ENCODE measurements at places on chromosomes 12 and 14. TPM values are rescaled to one million over a fixed set of nuclear protein-coding genes. Genes with fewer than 3 reads are reported as not detected.

DNA sequence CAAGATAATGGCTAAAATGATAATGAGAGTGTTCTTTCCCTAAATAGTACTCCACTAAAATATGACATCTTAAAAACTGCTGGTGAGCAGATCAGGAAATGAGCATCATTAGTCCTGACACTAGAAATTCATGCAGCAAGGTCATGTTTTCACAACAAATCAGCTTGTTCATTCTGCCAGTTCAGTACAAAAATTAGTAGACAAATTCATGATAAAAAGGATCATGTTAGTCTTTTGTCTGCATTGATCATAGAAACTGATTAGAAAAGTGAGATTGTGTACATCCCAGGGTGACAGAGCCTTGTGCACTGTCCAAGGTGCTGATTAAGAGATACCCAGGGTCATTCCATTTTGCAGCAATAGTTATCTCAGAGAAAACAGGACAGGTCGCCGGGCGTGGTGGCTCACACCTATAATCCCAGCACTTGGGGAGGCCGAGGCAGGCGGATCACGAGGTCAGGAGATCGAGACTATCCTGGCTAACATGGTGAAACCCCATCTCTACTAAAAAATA, 163.6 kb downstream of the RIMBP2 start:
- no peak overlapping the region for H3K4me3 ChIP-seq
- no peak overlapping the region for H3K27ac ChIP-seq
- H3K4me1 ChIP-seq, result no peaks in the 10 kb centered on the region
- peaks cover 25% of the 10 kb centered on the region for H3K27me3 ChIP-seq
- H3K36me3 ChIP-seq, result no peaks in the 10 kb centered on the region
- peak; percentile 10 for DNase-seq

DNA sequence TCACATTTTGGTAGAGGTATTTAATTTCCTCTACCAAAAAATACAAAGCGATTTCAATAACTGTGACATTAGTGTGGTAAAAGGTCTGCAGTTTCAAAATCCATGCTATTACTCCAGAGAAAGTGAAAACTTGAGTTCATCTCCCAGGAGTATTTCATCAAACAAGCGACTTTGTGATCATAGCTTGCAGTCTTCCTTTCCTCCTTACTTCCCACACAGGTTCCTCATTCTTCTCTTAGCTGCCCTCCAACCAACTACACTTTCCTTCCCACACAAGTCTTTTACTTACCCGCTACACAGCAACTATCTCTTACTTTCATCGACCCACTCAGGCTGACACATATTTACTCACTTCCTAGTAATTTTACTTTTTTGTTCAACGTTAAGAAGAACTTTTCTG, 413.4 kb upstream of the USP15 start:
- H3K4me1 ChIP-seq, result no peaks in the 10 kb centered on the region
- no peak for DNase-seq
- H3K4me3 ChIP-seq, result no peak overlapping the region

DNA sequence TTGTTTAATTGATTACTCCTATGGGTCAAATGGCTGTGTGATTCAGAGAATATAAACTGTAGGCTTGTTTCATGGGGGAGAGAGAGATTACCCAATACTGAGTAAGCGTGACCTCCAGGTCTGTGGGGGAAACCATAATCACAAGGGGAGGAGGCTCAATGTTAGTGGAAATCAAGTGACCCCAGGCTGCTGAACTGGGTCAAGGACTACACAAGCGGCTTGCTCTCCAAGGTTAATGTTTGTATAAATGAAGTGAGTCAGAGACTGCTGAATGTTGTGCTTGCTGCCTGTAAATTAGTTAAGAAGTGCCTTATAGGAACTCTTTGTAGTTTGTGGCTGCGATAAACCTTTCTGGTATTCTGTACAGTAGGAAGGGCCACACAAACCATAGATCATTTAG, 479.7 kb downstream of the AACS start:
- no peaks in the 10 kb centered on the region for H3K27me3 ChIP-seq
- H3K4me3 ChIP-seq, result no peak overlapping the region

- H3K36me3 ChIP-seq, result no peaks in the 10 kb centered on the region
- H3K4me1 ChIP-seq, result no peaks in the 10 kb centered on the region
- H3K27me3 ChIP-seq, result peaks cover 10% of the 10 kb centered on the region
- H3K27ac ChIP-seq, result no peak overlapping the region
- no peak for DNase-seq
Observed at GRCh38 chr12:119406308-119406707, 71.8 kb downstream of the CCDC60 start.

GRCh38 chr14:24366721-24367513, 1.1 kb upstream of the NFATC4 start:
- peaks cover 27% of the 10 kb centered on the region for H3K4me1 ChIP-seq
- DNase-seq, result peak; percentile 62
- peak overlapping the region; percentile 97 for H3K27ac ChIP-seq
- H3K36me3 ChIP-seq, result no peaks in the 10 kb centered on the region
- peak overlapping the region; percentile 93 for H3K4me3 ChIP-seq
- H3K27me3 ChIP-seq, result peaks cover 35% of the 10 kb centered on the region

- no peaks in the 10 kb centered on the region for H3K27me3 ChIP-seq
- H3K4me3 ChIP-seq, result no peak overlapping the region
- no peaks in the 10 kb centered on the region for H3K4me1 ChIP-seq
- DNase-seq, result no peak
- peaks cover 2% of the 10 kb centered on the region for H3K36me3 ChIP-seq
Observed at GRCh38 chr14:56419750-56420149, 159.8 kb upstream of the TMEM260 start.

GRCh38 chr12:99053616-99054362, 408.7 kb downstream of the APAF1 start:
- H3K4me3 ChIP-seq, result no peak overlapping the region
- peaks cover 17% of the 10 kb centered on the region for H3K4me1 ChIP-seq
- no peak overlapping the region for H3K27ac ChIP-seq
- no peaks in the 10 kb centered on the region for H3K27me3 ChIP-seq
- H3K36me3 ChIP-seq, result peaks cover 3% of the 10 kb centered on the region
- DNase-seq, result no peak

- no peak overlapping the region for H3K27ac ChIP-seq
- H3K4me1 ChIP-seq, result peaks cover under 1% of the 10 kb centered on the region
- H3K27me3 ChIP-seq, result no peaks in the 10 kb centered on the region
- H3K4me3 ChIP-seq, result no peak overlapping the region
- no peaks in the 10 kb centered on the region for H3K36me3 ChIP-seq
Observed at GRCh38 chr14:53608369-53608768, 348.3 kb downstream of the BMP4 start.

The TBC1D30 gene
- total RNA-seq, result 2.6 TPM
